ENCODE measurements at places on chromosomes 5 and 9.

GRCh38 chr5:40676613-40677343, 2.9 kb upstream of the PTGER4 start:
- DNase-seq, result no peak

DNA sequence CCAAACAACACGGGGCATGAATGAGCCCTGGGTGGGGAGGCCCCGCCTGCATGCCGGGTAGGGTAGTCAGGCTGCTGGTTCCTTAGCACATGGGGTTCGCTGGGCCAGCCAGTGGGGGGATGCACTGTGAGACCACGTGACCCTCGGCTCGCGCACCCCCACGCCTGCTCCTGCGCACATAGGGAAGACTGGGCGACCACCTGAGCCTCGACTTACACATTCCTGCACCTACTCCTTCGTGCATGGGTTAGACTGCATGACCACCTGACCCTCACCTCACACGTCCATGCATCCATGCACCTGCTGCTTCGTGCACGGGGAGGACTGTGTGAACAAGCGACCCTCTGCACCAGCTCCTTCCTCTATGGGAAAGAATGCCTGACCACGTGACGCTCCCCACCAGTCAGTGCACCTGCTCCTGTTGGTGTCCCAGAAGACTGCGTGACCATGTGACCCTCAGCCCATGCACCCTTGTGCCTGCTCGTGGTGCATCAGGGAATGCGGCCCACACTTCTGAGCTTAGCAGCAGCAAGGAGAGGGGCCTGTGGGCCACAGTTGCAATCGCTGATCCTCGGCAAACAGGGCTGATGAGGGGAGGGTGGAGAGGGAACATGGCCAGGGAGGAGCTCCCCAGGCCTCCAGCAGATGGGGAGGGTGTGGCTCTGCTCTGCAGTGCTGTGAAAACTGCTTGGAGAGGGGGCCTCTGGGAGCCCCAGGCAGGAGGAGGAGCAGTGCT, 18.1 kb downstream of the LPCAT1 start:
- no peak for DNase-seq

DNA sequence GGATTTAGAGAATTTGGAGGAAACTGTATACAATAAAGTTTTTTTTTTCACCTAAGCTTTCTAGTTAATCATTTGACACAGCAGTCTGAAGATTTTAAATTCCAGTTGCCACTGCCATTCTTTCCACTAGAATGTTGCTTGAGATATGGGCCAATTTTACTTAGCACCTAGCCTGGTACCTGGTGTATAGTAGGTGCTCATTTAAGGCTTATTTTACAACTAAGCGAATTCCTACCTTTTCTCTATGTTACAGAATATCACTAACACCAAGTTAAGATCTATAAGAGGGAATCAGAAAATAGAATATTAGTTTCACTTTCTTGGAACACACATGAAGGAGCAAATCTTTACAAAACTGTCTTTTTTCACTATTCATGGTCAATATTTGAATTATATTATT, 3.2 kb upstream of the DDX4 start:
- no peak for DNase-seq

GRCh38 chr5:123882319-123882964, 370.5 kb downstream of the CSNK1G3 start:
- DNase-seq, result no peak

DNA sequence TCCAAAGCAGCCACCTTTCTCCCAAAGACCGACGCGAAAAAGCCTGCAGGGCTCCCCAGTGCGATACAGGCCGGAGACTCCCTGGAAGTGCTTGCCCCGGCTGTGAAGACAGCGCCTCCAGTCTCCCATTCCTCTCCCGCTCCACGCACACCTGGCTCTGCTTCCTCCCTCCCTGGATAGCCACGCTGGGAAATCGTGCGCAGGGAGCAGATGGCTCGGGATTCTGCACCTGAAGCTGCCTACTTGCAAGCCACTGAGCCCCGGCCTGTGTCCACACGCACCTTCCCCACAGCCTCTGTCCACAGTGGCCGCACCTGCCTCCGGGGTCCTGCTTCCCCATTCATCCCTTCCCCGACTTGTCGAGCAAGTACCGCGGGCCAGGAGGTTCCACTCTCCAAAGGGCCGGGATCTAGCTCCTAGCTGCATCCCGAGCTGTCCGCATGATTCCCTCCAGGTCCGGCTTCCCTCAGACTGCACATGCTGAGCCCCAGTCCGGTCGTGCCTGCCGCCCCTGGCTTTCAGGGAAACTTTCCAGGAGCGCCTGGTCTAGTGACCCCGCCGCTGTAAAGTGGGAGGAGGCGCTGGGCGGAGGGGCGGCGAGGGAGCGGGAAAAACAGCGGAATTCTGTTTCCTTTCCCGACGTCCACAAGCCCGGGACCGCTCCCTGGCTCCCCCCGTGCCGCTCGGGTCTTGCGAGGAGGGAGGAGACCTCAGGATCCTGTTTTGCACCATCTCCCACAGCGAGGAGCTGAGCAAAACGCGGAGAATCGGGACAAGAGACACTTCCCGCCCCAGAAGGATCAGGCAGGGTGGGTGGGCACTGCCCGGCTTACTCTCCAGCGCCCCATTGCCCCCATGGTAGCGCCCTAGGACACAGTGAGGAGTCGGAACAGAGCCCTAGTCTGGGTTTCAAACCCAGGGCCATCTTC, 2.0 kb downstream of the SEMA6A start:
- DNase-seq, result no peak

Data from T-cell (primary cell).